Hematopoietic multipotent progenitor cell treated with erythropoietin and hydrocortisone succinate and interleukin-3 and kit ligand, for 15 days (in vitro differentiated cells): ENCODE measurements at places on chromosomes 12 and 14.

DNA sequence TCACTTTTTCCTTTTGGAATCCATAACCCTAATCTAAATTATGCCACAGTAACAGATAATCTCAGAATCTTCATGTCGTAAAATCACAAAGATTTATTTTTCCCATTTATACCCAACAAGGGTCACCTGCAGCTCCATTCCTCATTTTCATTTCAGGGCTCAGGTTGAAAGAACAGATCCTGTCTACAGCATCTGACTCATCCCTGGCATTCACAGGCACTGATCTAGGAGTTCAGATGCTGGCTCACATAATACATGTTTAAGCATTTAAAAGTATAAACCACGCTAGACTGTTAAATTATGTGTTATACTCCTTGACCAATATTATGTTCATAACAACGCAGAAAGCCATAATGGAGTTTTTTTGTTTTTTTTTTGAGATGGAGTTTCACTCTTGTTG lies 58.3 kb downstream of the STON2 start:
- no peak for DNase-seq

DNA sequence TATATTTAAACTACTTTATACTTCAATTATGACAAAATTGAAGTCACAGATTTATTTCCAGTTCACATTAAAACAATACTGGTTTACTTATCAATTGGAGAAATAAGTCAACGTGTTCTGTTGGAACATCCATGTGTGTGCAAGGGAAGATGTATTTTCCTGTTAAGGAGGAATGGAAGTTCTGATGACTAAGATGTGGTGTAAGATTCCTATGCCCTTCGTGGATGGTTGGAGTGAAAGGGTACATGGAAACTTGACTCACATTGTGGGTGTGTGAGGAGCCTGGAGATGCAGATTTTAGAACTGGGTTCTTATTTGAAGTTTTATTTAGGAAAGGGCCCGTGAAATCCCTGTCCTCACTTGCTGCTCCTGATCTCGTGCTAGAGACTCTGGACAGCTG lies 95.3 kb downstream of the CATSPERB start:
- no peak for DNase-seq

DNA sequence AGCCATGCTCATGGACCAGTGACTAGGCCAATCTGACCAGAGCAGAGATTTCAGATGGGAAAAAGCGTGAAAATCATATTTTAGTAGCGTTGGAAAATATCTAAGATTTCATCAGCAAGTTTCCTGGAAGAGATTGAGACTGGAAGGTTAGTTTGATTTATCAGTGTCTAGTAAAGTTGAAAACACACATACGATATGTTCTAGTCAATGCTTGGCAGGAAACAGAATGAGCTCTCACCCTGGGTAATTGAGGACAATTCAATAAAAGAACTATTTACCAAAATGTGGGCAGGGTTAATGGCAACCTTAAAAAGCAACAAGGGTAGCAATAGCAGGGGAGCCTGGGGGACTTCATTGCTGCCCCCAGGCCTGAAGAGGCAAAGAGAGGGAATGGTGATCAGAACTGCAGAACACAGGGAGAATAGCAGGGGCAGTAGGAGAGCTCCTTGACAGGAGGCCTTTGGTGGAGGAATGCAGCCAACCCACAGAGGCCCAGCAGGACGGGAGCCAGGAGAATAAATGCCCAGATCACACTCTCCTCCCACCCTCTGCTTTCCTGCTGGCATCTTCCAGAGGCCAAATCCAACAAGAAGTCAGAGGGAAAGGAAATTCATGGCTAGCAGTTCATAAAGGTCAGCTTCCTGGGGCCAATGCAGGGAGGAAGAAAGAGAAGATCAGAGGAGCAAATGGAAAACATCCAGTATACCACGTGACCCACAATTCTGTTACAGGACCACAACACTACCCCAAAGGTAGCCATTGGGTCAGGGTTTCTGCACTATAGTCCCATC lies 27.6 kb upstream of the LRP6 start:
- no peak for DNase-seq

DNA sequence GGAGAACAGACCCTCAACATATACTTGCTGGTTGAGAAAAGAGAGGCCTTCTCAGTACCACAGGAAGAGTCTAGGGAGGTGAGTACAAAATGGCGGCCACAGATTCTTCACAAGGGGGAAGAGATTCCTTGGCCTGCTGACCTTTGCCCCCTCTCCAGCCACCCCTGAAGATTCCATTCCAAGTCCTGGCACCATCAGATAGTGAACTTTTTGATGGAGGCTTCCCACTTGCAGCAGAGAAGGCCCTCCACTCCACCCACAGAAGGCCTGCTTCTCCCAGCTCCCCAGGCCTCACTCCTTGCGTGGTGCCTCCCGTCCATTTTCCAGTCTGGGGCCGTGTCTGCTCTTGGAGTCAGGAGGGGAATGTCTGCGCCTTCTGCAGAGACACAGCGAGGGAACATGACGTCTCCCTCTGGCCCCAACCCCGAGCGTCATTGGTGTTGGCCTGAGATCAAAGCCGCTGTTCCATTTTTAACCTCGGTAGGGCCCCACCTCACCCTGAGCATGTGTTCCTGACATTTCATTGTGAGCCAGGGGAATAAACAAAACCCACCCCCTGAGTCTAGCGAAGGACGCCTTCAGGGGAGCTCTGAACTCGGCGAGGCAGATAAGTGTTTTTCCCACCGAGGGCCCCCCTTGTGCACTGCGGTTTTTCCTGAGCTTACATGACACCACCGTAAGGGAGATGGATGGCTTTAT lies 268.7 kb upstream of the TBX3 start:
- DNase-seq, result no peak

- DNase-seq, result peak; percentile 34
Observed at GRCh38 chr12:69337311-69338090, 10.7 kb upstream of the LYZ start.

DNA sequence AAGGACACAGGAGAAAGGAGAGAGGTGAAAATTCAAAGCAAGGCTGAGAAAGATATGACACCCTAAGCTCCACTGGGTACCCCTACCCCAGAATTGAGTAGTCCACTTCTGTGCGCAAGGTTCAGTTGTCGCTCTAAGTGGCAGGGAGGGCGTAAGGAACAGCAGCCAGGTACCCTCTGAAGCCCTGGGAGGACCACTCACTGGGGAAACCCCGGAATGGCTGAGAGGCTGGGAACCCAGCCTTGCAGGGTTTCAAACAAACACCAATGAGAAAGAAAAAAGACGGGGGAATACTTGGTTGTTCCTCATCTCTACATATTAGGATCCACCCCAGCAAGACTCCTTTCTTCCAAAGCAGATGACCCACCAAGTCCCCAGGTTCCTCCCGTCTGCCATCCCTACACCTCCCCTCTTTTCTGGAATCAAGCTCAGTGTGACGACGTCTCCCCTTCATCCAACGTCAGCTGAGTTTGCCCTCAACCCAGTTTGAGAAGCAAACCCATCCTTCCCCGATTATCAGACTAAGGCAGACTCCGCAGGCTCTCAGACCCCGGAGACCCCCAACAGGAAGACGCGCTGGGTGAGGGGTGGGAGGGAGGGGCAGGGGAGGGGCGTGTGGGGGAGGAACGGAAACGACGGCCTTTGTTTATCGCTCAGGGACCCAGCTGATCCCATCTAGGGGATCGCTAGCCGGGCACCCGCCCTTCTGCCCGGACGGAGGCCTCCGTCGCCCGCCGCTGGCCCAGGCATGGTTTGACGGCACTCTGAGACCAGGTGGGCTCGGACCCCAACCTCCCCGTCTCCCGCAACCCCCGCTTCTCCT lies 795 bp downstream of the LMBR1L start:
- DNase-seq, result no peak

- DNase-seq, result no peak
Observed at GRCh38 chr12:106910202-106910601, 45.5 kb upstream of the TMEM263 start.

DNA sequence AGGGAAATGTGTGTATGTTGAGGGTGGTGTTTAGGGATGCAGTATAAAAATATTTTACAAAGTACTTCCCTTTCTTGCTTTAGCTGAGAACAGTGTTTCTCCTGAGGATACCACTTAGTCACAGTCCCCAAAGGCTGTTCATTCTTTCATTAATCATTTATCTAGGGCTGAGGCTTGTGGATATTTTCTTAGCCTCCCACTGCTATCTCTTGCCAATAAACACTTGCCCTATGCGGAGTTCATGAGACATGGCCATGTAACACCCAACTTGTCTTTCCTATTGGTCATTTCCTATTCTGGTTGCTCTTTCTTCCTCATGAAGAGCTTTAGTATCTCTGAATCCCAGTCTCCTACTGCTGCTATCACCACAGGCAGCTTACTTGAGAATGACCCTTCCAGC lies 75.1 kb downstream of the ETNK1 start:
- DNase-seq, result no peak

GRCh38 chr12:1628666-1629337 lies at the start of gene WNT5B:
Gene WNT5B (plus strand): TSS chr12:1629231. CDS start chr12:1631355, 2,124 bp downstream.
- no peak for DNase-seq

- DNase-seq, result no peak
Observed at GRCh38 chr12:57770734-57771133, 1.2 kb downstream of the METTL1 start.

DNA sequence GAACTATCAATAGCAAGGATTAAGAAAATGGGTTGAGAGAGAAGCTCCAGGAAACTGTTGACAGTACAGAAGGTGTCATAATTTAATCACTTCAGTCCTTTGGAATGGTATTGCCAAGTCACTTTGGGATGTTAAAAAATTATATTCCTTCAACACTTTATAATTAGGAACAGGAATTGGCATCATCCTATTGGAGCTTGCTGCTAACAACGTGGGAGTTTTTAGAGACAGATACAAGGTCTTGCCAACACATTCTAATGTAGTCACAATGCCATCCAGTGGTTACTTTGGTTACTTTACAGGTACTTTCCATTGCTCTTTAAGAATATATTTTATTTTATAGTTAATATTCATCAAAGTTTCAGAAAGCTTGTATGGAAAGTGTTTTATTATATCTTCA lies 310.1 kb downstream of the SYT1 start:
- DNase-seq, result no peak

DNA sequence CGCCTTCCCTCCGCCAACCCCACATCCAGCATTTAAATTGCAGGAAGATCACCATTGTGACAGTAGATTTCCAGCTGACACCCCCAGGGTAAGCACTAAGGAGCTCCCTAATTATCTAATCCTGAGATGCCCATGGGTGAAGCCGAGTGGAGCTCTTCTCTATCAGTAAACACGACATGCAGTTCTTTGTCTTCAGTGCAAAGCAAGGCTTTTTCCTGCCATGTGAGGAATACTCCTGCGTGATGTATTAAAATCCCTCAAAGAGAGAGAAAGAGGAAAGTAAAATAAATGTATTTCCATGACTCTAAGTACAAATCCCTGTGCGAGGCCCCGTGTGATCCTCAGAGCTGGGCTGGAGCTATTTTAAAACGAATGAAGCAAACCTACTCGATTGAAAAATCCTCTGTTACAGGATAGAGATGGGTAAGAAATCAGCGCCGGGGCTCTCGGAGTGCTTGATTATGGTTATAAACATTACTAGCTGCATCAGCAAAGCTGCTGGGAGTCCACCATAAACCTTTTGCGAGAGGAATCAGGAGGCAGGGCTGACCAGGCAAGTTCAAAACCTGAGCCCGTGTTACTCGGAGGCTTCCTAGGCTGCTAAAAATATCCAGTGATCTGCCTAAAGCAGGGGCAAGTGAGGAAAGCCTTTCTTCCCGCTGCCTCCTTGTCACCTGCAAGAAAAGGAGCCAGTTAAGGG lies 61.5 kb downstream of the MAP1LC3B2 start:
- no peak for DNase-seq
